ENCODE measurements at places on chromosomes 7 and 10.

GRCh38 chr10:103947799-103948516 lies 19.0 kb upstream of the SLK start:
- DNase-seq = no peak

DNA sequence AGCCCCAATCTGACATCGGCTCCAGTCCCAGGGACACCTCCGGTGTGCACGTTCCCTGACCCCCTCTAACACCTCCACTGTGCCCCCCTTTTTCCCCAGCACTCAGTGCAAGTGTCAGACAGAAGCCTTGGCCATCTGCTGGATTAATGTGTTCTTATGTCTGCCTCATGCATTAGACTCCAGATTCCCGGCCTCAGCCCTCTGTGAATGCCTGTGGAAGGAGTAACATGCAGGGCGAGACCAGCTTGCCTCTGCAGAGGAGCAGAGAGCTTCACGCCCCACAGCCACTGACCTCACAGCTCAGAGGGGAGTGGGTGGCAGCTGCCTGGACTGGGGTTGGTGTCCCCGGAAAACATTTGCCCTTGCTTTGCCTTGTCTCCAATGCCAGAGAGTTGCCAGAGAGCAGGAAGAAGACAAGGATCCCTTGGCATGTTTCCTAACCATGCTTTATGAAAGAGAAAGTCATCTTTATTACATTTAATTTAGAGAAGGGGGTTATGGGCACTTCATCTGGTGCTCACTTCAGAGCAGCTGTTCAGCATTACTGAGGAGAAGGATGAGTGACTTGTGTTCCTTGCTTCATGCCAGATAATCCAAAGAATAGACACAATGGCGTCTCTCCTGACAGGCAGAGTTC lies 91.6 kb upstream of the CXCL12 start:
- DNase-seq = no peak

DNA sequence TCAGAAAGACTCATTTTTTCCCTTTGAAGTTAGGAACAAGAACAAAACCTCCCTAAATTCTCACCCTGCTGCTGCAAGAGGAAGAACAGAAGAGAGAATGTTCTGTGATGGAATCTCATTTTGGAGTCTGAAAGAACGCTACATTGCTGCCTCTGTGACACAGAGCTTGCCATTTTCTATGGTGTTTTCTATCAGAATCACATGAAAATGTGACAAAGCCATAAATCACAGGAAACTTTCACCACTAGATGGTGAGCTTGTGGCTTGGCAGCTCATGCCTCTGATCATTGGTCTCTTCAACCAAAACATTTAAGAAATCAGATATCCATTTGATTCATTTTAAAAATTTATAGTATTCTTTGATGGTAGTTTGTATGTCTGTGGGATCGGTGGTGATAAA lies 82.9 kb downstream of the CADPS2 start:
- DNase-seq = no peak

GRCh38 chr10:15141136-15142054 lies 27.1 kb downstream of the NMT2 start:
- DNase-seq = no peak

- no peak for DNase-seq
Measured at GRCh38 chr10:60042914-60043313, 136.6 kb upstream of the CCDC6 start.

GRCh38 chr7:116235380-116235779 lies 25.0 kb downstream of the TES start:
- DNase-seq = no peak

DNA sequence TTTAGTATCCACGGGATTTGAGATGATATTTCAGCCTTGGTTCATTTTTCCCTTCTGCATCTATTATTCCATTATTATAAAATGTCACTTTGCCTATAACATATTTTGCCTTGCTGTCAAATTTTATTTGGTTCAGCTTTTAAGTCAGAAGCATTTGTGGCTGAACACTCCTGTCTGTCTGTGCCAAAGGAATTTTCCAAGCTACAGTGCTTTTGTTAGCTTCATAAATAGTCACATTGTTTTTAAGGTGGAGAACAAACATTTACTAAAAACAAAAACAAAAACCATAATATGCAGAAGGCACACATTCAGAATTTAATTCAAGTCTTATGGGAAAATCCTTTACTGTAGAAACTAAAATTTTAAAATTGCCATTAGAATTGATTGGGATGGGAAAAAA lies 33.8 kb upstream of the ELMO1 start:
- DNase-seq = no peak

GRCh38 chr7:17408904-17409290 lies 110.4 kb downstream of the AHR start:
- DNase-seq = peak; percentile 64

DNA sequence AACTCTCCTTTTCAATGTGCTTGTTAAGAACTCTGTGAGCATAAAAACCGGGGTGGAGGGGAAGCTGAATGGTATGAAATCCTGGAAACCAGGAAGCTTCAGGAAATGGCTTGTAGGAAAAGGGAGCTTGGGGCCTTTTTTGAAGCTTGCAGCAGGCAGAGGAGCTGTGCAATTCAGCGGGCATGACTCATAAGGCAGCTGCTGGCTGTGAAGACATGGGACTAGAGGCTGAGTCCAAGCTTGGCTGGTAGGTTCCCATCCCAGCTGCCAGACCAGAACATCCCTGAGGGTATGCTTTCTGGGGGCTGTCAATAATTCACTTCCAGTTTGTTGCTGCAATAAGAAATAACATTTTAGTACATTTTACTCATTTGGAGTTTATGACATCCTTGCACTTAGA lies 36.8 kb upstream of the CDC14C start:
- DNase-seq = no peak

GRCh38 chr7:151186640-151187408 lies at the start of gene ASB10:
Gene ASB10 (minus strand): TSS chr7:151187250. CDS start chr7:151187130, 120 bp downstream.
- no peak for DNase-seq

DNA sequence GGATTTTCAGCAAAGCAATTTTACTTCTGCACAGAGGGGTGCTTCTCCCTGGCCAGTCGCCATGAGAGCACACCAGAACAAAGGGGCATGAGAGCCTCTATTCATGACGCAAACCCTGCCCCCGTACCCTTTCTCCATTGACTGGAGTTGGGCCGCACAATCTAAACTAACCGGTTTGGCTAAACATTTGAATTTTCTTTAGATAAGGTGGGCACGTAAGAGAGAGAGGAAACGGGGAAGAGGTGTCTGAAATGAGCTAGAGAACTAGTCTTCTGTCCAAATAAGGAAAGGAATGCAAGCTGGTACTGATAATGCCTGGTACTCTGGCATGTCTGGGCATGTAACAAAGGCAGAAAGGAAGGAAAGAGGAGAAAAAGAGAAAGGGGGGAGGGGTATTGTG lies 13.2 kb upstream of the SCIN start:
- no peak for DNase-seq

DNA sequence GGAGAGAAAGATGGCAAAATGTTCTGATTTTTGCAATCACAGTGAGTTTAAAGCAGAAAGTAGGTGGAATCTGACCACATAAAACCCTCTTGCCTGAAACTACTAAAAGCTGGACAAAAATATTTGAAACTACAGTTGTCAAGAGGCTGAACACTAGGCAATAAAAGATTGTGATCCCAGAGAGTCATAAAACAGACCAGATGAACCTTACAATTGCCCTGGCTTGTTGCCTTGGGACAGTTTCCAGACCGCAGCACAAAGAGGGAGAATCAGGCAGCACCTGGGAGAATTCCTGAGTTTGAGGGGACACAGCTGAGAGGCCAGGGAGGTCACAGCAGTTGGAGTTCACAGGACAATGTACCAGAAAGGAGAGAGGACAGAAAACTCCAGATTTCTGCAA lies 107.3 kb upstream of the NANOS1 start:
- no peak for DNase-seq

DNA sequence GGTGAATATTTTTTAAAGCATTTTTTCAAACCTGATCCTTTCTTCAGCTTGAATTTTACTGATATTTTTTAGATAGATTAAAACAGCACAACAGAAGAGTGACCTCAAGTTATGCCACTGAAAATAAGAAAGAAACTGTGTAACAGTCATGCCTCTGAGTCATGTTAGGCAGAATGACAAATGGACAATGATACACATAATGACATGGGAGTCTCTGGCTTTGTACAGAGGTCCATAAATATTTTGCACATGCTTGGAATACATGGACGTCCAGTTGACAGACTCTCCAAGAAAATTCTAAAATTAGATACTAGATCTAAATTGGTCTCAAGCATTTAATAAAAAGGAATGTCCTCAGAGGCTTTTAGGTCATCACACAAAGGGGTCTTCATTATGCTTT lies 21.9 kb upstream of the SEMA3A start:
- no peak for DNase-seq

DNA sequence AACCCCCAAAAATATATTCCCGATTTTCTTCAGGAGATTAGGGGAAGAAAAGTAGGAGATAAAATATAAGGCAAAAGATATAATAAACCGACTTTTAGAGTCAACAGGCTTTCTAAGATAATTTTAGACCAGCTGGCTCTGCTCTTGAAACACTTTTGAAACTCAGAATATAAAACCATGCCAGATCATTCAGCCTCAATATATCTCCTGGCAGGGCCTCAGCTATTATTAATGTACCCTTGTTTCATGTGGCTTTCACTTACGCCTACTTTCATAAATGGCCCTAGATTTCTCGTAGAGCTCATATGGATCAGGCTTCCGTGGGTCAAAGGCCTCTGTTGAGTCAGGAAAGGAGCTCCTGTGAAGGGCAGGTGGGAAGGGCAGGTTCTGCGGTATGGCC lies 396.0 kb downstream of the PHTF2 start:
- no peak for DNase-seq

GRCh38 chr7:44375926-44376342 lies 50.5 kb upstream of the CAMK2B start:
- no peak for DNase-seq

DNA sequence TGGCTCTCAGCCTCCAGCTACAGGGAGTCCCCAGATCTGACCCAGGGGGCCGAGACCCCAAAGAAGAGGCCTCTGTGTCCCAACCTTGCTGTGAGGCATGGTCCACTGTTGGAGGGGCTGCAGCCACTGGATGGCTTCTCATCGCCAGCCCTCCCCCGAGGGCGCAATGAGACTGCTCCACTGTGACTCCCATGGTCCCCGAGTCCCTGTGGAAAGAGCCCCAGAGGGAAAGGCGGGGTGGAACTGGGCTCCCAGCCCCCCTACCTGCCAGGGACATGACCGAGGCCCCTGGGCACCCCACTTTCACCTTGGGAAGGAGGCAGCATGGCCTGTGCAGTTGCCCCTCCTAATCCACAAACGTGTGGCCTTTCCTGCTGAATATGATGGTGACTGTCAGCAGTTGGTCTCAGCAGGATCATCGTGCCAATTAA lies 33.5 kb upstream of the RET start:
- no peak for DNase-seq

- DNase-seq = no peak
Measured at GRCh38 chr10:2081501-2081900, 344.2 kb upstream of the ADARB2 start.

GRCh38 chr7:116153050-116153449 lies 57.3 kb upstream of the TES start:
- no peak for DNase-seq

DNA sequence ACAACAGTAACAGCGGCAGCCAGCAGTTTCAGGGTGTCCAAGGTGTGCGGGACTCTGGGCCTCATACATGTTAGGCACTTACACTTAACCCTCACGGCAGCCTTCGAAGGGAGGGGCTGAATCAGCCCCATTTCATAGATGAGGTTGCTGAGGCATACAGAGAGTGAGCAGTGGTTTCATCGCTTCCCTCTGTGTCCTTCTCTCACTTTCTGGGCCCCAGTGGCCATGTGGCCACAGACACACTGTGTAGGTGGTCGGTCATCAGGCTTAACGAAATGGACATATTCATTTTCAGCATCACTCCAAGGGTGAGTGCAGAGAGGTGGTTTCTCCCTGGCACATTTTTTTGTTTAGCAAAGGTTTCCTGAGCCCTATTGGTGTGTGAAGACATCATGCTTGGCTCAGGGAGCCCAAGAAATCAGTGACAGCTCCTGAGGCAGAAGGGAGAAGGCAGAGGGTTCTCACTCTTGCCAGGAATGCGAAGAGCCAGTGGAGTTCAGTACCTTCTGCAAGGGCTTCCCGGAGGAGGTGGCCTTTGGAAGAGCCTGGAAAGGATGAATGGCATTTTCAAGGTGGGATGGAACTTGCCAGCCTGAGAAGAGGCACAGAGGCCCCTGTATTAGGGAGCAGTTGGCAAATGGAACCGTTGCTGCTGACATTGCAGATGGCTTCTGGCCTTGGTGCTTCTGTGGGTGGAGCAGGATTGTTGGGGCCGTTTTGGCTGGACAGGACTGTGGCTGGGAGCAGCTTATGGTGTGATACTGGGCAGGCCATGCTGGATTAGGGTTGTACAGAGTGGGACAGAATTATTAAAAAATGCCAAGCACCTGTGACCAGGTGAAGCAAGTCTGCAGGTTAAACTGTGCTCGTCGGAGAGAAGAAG lies 61.7 kb upstream of the PPIF start:
- DNase-seq = no peak

DNA sequence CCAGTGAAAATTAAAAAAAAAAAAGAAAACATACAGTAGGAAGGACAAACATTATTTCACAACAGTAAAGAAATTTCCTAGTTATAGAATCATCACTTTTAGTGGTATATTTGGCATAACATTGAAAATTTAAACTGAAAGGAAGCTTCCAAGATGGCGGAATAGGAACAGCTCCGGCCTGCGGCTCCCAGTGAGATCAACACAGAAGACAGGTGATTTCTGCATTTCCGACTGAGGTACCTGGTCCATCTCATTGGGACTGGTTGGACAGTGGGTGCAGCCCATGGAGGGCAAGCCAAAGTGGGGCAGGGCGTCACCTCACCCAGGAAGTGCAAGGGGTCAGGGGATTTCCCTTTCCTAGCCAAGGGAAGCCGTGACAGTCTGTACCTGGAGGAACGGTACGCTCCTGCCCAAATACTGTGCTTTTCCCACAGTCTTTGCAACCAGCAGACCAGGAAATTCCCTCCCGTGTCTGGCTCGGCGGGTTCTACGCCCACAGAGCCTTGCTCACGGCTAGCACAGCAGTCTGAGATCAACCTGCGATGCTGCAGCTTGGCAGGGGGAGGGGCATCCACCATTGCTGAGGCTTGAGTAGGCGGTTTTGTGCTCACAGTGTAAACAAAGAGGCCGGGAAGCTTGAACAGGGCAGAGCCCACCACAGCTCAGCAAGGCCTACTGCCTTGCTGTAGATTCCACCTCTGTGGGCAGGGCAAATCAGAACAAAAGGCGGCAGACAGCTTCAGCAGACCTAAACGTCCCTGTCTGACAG lies 19.4 kb downstream of the PON3 start:
- no peak for DNase-seq

All from foreskin fibroblast (primary cell).